Brain pericyte (primary cell): ENCODE measurements at places on chromosomes 4 and X.

DNA sequence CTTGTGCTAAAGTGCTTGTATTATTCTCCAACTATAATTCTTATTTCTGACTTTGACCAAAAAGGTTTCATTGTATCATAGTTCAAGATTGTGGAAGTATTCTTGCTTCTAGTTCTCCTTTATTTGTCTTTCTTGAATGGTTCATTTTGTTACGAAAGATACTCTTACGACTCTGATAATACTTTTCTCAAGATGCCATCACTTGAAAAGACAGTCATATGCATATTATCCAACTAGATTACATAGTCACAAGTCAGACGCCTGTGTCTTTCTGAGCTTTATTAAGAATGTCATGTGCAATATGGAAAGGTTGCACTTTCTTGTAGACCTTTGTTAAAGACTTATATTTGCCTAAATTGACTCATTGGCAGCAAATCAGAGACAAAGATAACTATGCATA is 71.4 kb upstream of the HPGD start:
- DNase-seq = no peak

- no peak for DNase-seq
Measured at GRCh38 chr4:25722964-25723363, 67.3 kb downstream of the SLC34A2 start.

DNA sequence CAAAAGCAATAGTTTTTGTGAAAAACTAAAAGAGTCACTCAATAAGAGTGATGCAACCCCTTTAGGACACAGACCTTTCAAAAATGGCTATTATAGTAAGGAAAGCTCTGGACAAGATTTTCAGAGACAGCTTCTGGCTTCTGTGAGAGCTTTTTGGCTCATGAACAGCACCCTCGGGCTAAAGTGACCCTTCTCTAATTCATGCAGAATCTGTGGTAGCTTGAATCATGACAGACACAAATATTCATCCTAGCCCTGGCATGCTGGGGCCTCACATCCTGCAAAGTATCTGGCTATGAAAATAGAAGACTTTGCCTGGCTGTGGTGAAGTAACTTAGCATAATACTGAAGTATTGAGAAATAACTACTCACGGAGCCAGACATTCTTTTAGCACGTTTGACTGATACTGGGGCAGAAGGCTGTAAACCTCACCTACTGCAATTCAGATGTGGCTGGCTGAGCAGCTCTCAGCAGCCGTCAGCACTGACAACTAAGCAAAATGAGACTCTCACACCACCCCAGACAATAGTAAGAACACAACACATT is 327.3 kb downstream of the MAPK10 start:
- DNase-seq = peak; percentile 44

DNA sequence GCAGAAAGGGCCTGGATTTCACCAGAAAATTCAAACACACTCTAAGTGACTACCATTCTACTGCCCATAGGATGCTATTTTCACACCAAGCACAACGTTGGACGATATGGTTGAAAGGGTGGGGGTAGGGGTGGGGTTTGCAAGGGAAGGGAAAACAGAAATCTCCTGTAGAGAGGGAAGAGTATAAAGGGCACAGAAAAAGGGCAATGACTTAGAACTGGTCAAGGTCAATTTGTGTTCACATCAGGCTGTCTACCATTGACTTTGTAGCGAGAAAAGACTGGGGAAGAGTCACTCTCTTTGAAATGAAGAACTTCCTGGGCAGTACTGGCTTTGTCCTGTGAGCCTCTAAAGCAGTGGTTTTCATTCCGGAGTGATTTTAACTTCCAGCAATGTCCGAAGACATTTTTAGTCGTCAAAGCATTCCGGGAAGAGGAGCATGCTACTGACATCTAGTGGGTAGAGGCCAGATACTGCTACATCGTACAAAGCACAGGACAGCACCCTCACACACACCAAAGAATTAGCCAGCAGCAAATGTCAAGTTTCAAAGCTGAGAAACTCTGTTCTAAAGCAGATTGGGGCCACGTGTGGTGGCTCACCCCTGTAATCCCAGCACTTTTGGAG is 48.4 kb upstream of the SLC7A3 start:
- DNase-seq = no peak

DNA sequence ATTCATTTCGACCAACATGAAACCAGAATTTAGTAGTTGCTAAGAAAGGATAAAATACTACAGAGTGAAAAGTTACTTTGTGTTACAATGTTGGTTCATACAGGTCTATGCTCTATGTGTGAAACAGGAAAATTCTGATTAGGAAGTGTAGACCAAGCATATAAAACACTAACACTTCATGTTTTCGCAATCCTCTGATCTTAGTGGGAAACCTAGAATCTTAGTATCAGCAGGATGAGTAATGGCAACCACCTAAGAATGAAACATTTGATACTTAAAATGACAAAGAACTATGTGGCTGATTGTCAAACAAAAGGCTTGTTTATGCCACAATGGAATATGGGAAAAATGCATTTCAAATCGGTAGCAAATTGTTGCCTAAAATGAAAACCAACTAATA is 116.1 kb downstream of the AMMECR1 start:
- DNase-seq = no peak

DNA sequence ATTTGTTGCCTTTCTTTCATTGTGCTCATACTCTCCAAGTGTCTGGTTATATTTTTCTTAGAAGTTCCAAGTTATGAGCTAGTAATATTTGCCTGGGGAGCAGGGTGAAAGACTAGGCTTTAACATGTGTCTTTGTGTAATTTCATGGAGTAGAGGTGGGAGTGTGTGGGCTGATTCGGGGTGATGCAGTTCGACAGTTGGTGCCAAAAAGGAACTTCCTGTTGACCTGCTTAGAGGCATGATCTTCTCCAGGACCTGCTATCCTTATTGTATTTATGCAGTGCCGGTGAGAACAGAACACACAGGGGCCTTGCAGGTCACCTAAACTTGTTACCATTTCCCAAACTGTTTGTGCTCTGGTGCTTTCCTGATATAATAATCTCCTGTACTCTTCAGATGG is 21.2 kb downstream of the USP53 start:
- DNase-seq = no peak

DNA sequence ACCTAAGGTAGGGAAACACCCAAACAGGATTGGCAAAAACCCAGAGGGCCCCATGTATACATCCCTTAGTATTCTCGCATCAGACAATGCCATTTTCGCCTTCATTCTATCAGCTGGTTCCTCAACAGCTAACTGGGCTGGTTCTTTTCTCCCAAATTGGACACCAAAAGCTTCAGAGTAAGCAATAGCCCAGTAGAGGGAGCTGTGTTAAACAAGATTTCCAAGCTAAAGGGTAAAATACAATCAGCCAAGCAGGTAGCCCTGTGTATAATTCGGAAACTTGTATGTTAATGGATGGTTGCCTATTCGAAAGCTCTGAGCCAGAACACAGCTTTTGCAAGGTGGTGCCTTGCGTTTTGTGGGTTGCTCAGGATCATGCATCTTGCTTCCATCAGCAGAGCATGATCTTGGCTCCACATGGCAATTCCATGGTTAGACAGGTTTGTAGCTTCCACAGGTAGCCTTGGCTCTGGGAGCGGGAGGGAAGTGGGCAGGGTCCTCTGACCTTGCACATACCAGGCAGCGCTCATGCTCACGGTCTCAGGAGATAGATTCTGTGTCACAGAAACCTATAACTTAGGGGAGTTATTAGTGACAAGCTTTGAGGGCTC is 115.2 kb upstream of the LNX1 start:
- DNase-seq = no peak

- no peak for DNase-seq
Measured at GRCh38 chr4:183384983-183385382, 59.5 kb upstream of the CDKN2AIP start.

DNA sequence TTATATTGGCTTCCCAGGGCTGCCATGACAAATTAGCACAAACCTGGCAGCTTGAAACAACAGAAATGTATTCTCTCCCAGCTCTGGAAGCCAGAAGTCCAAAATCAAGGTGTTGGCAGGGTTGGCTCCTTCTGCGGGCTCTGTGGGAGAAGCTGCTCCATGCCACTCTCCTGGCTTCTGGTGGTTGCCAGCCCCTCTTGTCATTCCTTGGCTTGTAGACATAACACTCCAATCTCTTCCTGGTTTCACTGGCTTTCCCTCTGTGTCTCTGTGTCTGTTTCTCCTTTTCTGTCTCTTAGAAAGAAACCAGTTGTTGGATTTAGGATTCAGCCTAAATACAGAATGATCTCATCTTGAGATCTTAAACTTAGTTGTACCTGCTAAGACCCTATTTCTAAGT is 85.5 kb downstream of the USP46 start:
- no peak for DNase-seq

GRCh38 chrX:17596061-17596460 is 141.2 kb upstream of the SCML1 start:
- DNase-seq = no peak

GRCh38 chr4:16952462-16952871 is 54.0 kb upstream of the LDB2 start:
- DNase-seq = no peak

DNA sequence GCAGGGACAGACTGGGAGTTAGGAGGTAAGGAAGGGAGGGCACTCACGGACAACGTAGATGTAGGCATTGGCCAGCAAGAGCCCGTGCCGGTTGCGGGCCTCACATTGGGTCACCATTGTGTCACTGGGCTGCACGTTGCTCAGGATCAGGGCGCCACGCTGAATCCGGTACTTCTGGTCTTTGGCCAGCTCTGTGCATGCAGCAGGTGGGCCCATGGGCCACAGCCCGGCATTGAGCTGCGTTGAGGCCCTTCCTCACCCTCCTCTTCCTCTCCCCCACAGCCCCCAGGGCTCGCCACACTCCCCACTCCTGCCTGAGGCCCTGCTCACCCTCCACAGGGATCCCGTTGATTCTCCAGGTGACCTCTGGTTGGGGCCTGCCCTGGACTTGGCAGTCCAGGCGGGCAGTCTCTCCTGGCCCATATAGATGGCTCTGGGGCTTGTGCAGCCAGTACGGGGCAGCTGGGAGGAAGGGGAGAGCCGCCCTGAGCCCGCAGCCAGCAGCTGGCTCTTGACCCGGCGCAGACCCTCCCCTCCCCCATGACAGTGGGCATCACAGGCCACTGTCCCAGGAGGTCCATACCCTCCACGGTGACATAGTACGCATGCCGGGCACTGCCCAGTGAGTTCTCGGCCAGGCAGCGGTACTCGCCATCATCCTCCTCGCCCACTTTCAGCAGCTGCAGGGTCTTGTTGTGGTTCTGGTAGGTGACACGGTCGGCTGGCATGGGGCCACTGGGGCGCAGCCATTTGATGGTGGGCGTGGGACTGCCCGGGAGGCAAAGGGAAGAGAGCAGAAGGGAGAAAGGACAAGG is 16.3 kb downstream of the L1CAM start:
- no peak for DNase-seq

DNA sequence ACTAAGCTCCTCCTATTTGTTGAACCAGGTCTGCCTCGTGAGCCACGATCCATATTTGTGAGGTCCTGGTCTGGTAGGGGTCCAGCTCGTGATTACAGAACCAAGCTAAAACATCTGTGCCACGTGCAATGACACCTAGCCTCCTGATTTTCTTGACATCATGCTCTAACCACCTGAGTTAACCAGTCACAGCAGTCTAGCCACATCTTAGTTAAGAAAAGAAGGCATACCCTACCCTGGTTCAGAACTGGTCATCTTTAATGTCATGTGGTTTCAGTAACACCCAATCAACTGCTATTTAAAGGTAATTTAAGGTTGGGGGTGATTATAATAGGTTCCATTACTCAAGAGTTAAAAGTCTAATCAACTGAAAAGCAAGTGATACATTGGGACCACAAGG is 28.4 kb downstream of the ARHGEF6 start:
- DNase-seq = no peak

- DNase-seq = no peak
Measured at GRCh38 chr4:52366191-52366590, 292.9 kb downstream of the USP46 start.

GRCh38 chr4:74282926-74283325 is 25.3 kb upstream of the EPGN start:
- no peak for DNase-seq

DNA sequence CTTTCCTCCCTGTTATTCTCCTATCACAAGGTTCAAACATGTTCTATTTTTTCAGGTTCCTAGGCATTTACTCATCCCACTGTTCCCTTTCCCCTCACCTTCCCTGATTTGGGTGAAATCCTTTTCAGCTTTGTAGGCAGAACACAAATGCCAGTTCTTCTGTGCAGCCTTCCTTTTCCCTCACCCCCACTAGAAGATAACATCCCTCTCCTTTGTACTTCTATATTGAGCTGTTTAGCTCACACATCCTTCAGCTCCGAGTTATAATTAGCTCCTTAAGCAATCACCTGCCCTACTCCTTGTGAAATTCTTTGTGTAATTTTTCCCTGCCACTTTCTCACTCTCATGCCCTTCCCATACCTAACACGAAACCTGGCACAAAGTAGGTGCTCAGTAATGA is 240.9 kb downstream of the AR start:
- DNase-seq = no peak

GRCh38 chr4:2753436-2753835 is 2.7 kb downstream of the TNIP2 start:
- DNase-seq = no peak

- DNase-seq = no peak
Measured at GRCh38 chr4:133154725-133155124, 5.6 kb downstream of the PCDH10 start.

DNA sequence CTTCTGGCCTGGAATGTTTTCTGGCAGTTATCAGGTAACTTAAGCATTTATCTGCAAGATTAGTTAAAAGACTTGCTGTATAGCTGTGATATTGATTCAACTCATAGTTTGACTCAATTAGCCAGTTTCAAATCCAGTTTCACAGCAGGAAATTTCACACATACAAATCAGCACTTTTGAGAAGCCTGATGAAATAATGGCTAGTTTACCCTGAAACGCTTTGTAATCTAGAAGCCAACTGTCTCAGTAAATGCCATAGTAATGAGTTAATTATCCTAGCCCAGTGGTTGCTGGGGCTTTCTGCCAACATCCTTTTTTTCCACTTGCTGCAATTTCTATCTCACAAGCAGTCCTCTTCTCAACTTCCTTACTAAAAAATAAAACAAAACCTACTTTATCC is 53.1 kb downstream of the ARHGEF38 start:
- no peak for DNase-seq

GRCh38 chrX:24899391-24899790 is 116.4 kb downstream of the ARX start:
- no peak for DNase-seq
